ENCODE measurements at places on chromosomes 4 and X. TPM values are rescaled to one million over a fixed set of nuclear protein-coding genes. Genes with fewer than 3 reads are reported as not detected.

Gene GCNA
- 1.8 TPM for polyA plus RNA-seq

Gene SORBS2
- polyA plus RNA-seq = 3.1 TPM

Gene SLC10A3
- 29.7 TPM for polyA plus RNA-seq

Gene RHOH
- polyA plus RNA-seq = not detected

Gene RAB33A
- 2.0 TPM for polyA plus RNA-seq

Gene LGI2
- not detected for polyA plus RNA-seq

Gene SLC49A3
- polyA plus RNA-seq = 0.05 TPM

Gene BMX
- polyA plus RNA-seq = not detected

All from SK-N-SH (cell line).